HepG2 (cell line): ENCODE measurements at places on chromosomes 12 and 14. TPM values are rescaled to one million over a fixed set of nuclear protein-coding genes. Genes with fewer than 3 reads are reported as not detected.

The CCDC177 gene
- total RNA-seq: not detected in 2 replicates

The GPRC5D gene
- not detected in 2 replicates for total RNA-seq

DNA sequence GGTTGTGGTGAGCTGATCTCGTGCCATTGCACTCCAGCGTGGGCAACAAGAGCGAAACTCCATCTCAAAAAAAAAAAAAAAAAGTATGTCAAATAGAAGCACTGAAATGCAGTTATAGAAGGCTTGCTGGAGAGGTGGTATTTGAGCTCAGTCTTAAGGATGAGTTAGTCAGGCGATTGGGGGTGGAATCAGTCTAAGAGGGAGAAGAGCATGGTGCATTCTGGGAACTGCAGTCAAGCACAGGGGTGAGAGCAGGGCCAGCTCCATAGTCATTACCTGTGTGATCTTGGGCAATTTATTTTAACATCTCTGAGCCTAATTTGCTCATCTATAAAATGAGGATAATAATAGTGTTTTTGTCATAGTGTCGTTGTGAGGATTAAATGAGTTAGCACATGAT is 5.9 kb upstream of the GNB3 start:
- DNase-seq: no peak
- peaks cover 20% of the 10 kb centered on the region for H3K36me3 ChIP-seq
- no peak overlapping the region for H3K4me3 ChIP-seq
- H3K4me1 ChIP-seq: peaks cover 10% of the 10 kb centered on the region

DNA sequence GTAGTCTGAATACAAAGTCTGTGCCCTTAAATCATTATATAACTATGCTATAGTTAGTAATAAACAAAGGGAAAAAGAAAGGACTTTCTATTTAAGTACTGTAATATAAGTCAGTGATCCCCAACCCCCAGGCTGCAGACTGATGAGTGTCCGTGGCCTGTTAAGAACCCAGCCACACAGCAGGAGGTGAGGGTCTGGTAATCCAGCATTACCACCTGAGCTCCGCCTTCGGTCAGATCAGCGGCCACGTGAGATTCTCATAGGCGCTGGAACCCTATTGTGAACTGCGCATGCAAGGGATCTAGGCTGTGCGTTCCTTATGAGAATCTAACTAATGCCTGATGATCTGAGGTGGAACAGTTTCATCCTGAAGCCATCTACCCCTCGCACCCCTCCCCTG is 15.7 kb downstream of the NFYB start:
- H3K27me3 ChIP-seq: no peaks in the 10 kb centered on the region
- DNase-seq: no peak
- peaks cover 29% of the 10 kb centered on the region; the same call in 2 of the 3 replicates for H3K36me3 ChIP-seq
- no peak overlapping the region for H3K27ac ChIP-seq
- no peak overlapping the region for H3K4me3 ChIP-seq
- no peaks in the 10 kb centered on the region for H3K4me1 ChIP-seq

DNA sequence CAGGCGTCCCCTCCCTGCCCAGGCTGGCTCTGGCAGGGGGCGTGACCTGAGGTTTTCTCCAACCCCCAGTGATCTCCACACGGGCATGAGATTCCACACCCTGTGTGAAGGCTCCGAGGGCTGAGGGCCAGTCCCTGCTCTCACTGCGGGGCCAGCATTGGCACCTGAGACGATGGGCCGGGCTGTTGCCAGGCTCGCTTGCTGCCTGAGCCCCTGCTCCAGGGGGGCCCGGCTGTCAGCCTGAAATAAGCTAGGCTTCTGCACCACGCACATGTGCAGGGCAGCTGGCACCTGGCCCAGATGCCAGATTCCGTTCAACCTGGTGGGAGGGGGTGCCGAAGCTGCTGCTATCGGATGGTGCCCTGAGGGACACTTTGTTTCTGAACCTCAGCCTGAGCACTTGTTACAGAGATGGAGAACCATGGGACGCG is 196.5 kb upstream of the PRMT8 start:
- no peaks in the 10 kb centered on the region for H3K4me1 ChIP-seq
- H3K36me3 ChIP-seq: no peaks in the 10 kb centered on the region
- no peak overlapping the region for H3K4me3 ChIP-seq
- peaks cover 2% of the 10 kb centered on the region; the same call in 1 of the 2 replicates for H3K27me3 ChIP-seq

The PSMC6 gene
- 210 and 318 TPM in 2 replicates for total RNA-seq

The CCDC196 gene
- total RNA-seq: not detected in 2 replicates

The TAS2R42 gene
- not detected in 2 replicates for total RNA-seq
